ENCODE measurements at places on chromosomes 2 and 18.

DNA sequence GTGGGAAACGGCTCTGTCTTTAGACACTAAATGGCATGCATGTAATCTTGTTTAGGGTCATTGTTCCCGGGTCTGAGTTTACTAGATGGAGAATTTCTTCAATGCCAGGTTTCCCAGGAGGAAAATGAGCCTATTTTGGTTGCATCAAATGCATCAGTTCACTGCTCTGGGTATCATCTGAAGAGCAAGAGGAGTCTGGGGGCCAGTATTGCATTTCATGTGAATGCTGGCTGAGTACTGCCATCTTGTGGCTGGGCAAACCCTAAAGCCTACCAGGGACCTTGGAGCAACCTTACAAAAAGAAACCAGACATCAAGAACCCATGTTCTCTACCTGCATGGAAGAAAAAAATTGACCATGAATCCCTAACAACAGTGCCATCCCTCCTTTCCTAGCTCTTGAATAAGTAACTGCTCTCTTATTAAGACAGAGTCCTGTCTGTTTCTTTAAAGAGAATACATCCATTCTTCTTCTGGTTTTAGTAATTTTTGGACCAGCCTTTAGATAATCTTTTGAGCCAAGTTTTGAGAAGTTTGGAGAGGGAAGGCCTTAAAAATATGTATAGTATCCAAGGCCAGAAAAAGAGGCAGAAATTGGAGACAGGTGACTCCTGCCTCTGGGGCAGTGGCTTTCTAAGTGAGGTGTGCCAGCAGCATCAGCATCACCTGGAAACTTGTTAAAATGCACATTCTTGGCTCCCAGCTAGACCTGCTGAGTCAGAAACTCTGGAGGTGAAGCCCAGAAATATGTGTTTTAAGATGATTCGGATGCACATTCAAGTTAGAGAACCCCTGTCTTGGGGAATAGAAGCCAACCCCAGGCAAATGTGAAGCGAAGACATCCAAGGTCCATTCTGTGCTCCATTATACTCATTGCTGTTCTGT, 261.0 kb upstream of the CXCR4 start:
- no peak for DNase-seq

- no peak for DNase-seq
Measured at GRCh38 chr2:16425462-16426336, 239.9 kb downstream of the CYRIA start.

DNA sequence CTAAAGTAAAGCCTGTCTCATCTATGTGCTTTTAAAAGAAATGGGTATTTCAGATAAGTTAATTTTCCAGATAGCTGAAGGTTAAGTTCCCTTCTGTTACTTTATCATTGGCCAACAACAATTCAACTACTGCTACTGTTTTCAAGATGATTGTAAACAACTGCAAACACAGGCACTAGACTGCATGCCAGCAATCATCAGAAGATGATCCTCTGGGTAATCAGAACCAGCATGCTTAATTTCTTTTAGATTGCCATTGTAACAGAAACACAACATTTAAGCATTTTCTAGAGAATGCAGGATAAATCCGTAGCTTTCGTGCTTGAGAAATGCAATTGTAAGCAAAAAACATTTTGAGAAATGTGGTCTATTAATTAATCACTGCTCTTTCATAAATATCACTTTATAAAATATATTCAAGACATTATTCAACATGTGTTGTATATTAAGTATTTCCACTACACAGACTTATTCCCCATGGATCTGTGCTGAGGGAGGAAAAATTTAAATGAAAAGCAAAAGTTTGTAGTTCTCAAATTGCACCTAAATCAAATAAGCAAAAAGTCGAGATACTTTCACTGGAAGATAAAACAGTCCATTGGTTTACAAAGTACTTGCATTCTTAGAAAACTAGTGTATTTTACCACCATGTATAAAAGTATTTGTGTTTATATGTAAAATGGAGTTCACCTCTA, 133.7 kb downstream of the ATL2 start:
- DNase-seq, result no peak

- DNase-seq, result peak; percentile 91
Measured at GRCh38 chr18:46097801-46098615, at the start of gene ATP5F1A. TSS of gene ATP5F1A (minus strand) at chr18:46098296. CDS start at chr18:46098231, 65 bp downstream.

- no peak for DNase-seq
Measured at GRCh38 chr2:17296686-17297085, 221.6 kb downstream of the RAD51AP2 start.

GRCh38 chr2:39188960-39189494, 54.7 kb downstream of the CDKL4 start:
- no peak for DNase-seq

GRCh38 chr2:151614606-151615306, 119.5 kb downstream of the NEB start:
- no peak for DNase-seq

DNA sequence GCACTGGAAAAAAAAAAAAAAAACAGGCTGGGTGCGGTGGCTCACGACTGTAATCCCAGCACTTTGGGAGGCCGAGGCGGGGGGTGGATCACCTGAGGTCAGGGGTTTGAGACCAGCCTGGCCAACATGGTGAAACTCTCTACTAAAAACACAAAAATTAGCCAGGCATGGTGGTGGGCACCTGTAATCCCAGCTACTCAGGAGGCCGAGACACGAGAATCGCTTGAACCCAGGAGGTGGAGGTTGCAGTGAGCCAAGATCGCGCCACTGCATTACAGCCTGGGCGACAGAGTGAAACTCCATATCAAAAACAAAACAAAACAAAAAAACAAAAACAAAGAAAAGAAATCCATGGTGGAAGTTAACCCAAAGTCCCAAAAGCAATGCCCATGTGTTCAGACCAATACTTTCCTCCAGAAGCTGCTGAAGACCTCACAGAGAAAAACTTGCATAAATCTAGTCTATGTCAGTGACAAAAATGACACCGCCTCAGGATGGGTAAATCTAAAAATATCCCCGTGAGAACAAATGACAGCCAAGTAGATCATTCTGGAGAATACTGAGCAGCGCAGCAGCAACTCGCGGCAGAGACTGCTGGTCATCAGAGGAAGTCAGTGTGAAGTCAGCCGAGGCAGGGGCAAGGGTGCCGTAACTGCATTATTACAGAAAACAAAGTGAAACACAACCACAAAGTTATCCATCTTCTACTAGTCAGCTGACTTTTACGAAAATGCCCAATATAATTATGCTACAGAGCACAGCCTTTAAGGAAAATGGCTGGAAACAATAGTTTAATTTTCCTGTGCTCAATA, 41.0 kb downstream of the LPIN2 start:
- no peak for DNase-seq

- no peak for DNase-seq
Measured at GRCh38 chr2:48274040-48274439, 255.9 kb upstream of the STON1 start.

DNA sequence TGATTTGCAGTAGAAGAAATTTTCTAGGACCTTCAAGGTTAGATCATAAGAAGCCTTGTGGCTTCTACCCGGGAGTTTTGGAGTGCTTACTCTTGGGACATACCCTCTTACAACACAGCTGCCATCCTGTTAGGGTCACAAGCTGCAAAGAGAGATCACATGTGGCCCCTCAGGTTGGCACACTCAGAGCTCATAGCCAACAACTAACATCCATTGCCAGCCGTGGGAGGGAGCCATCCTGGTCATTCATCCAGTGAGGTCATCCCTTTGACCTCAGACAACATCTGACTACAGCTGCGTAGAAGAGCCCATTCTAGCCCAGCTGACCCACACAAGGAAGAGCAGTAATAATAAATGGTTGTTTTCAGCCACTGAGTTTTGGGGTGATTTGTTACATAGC, 76.9 kb upstream of the NABP1 start:
- no peak for DNase-seq

- DNase-seq, result no peak
Measured at GRCh38 chr2:204115137-204116056, 178.8 kb downstream of the ICOS start.

- DNase-seq, result no peak
Measured at GRCh38 chr18:32891797-32892196, 119.0 kb upstream of the KLHL14 start.

DNA sequence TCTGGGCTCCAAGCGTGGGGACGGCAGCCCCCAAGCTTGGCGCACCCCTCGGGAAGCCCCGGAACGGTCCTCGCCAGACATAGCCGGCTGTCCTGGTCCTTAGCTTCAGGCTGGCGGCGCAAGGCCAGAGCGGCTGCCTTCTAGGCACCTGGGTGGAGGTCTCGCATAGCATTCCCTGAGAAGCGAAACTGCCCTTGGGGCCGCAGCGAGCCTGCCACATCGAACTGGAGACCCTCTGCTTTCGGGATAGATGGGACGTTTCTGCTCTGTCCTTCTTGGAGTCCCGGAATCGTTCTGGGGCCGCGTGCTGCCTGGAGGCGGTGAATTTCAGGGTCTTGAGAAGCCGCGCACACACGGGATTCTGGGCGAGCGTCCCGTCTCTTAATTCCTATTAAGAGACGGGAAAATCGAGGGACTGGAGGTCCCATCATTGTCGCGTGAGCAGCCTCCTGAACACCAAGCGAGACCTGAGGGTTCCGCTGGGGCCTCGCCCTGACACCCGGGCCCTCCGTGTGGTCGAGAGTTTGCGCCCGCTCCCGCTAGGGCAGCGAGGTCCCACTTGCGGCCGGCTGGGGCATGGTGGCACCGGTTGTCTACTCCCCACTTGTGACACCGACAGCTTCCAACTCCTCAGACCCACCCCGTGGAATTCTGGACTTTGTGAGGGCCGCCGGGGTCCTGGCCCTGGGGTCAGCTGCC, 9.7 kb upstream of the EN1 start:
- no peak for DNase-seq

- no peak for DNase-seq
Measured at GRCh38 chr18:24262087-24262486, 123.2 kb downstream of the CABYR start.

DNA sequence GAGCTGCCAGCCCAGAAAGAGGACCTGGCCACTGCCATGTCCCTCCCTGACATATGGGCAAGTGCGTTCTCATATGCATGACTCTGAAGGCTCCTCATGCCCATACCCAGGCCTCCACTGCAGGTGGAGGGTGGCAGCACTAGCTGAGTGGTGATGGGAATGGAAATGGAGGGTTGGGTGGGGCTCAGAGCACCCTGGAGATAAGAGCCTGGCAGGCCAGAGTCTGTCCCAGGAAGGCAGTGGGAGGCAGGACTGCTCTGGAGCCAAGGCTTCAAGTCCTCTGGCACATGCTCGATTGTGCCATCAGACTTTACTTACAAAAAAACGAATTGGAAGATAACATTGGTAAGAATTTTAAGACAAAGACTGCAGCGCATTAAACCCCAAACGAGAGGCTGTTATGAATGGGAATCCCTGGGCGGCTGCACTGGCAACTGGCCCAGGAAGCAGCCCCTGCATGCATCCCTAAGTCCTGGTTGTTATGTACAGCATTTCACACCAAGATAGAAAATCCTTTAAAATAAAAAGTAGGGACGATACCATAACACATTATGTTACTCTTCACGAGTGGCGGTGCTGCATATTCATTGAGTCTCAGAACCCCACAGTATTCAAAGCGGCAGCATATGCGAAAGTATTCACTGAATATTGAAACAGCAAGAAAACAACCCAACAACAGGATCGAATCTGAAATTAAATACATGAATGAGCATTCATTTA, 81.7 kb upstream of the FAM98A start:
- DNase-seq, result no peak

GRCh38 chr2:12642332-12642731, 74.4 kb upstream of the TRIB2 start:
- DNase-seq, result no peak

- no peak for DNase-seq
Measured at GRCh38 chr2:237996021-237996593, 29.3 kb downstream of the UBE2F start.

DNA sequence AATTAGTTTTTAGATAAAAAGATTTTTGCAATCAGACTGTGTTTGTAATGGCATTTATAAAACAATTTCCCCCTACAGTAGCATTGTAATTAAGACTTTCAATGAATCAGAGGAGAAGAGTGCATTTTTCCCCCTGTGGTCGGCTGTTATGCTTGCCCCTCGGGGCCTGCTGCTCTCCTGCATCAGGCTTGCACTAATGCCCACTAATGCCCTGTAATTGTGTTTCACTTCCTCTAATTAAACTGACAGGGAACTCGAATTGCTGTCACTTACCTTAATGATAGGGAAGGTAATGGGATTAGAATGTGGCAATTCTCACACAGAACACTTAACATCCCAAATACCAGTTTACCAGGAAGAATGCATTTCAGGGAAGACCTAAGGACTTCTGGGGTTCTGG, 61.2 kb upstream of the LRRTM1 start:
- no peak for DNase-seq

DNA sequence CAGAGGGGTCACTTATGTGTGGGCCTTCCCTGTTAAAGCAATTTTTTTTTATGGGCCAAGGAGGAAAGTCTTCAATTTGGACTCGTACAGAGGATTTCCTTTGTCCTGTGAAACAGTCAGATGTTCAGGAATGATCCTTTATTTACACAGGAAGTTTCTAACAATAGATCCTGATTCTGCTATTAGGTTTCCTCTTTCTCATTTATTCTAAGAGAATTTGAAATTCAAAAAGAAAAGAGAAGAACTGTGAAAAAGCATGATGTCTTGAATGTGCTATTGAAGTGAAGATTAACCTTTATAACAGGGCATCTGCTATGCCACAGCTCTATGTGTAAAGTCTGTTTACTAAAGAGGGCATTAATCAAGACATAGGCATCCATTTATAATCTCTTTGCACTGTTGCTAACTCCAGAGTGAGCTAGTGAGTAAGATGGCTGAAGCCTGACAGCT, 105.3 kb upstream of the FAM98A start:
- no peak for DNase-seq

DNA sequence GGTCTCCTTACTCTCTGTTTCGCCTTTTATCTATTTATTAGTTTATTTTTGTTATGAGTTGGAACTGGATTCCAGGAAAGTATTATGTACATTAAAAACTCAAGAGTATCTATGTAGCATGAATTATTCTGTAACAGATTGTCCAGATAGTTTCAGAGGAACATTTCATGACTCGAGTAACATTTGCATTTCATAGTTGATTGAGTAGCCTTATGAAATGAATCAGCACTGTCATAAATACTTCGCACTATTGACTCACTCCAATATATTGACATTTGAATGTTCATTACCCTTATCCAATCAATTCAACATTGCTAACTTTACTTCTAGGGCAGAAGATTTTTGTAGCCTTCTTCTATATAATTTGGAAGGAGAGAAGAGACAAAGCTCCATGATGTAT, 11.3 kb upstream of the VRK2 start:
- no peak for DNase-seq

GRCh38 chr2:207236156-207236935, 70.6 kb upstream of the KLF7 start:
- no peak for DNase-seq

DNA sequence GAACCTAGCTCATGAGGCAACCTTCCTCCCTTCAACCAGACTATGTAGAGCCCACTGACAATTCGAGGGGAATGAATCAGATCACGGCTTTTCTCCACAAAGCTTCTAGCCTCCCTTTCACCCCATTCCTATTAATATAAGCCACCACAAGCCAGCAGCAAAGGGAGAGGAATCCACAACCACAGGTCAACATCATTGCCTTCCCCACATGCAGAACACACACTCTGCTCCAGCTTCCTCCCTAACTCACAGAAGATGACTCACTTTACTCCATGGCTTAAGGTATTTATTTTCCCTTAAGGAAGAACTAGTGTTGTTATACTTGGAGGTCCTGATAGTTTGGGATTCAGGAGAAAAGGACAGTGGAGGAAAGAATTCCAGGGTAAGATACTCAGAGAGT, 272.2 kb downstream of the C1D start:
- DNase-seq, result no peak
